Non-pigmented ciliary epithelial cell (primary cell): ENCODE measurements at places on chromosomes 13 and 19.
A peak's percentile ranks its signal among the peaks of the same experiment; 100 is the strongest.

DNA sequence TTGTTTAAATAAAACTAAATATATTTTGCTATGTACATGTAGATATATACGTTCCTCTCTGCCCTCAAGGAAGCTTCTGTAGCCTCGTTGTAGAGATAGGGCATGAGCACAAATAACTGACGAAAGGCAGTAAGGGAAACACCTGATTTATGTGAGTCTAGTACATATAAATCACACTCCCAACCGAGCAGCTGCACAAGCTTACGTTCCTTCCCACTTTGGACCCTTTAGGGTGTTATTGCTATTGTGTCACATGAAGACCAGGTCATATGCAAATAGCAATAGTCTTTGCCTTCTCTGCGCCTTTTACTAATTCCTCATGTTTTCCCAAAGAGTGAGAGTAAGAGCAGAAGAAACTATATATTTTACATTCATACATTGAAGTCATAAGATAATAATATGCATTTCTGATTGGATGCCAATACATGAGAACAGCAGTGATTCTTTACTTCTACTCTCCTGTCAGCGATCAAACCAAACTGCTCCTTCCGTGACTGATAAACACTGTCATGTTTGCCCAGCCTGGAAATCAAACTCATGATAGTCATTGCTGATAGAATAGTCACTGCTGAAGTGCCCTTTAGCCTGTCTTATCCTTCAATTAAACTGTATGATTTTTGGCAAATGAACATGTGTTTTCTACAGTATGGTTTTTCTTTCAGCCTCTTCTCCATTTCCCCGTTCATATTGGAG is 127.2 kb upstream of the MAB21L1 start:
- no peak for DNase-seq

DNA sequence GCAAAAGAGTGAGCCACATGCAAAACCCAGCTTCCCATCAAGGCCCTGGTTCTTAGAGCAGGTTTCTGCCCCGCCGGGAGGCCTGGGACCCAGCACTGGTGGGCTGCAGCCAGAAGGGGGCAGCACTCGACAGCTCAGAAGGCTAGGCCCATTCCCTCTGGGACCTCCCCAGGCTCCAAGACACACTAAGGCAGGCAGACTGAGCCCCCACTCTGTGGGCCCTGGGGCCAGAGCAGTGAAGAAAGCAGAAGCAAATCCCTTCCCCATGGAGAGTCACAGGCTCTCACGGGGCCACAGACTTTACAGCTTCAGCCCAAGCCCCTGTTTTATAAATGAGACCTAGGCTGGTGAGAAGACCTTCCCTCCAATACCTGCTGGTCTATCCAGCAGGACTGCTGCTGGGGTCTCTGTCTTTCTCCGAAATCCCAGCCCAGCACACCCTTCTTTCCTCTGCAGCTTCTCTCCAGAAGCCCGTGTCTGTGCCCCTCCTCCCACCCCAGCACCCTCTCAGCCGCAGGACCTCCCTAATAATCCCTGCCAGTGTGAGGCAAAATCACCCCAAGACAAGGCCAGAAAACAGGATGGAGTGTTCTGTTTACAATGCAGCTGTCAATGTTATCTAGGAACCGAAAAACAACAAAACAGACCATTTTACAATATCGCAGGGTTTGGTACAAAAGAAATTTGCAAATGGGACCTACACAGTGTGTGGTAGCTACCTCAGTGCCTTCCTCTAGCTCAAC is 109.3 kb downstream of the ABCC4 start:
- DNase-seq, result peak; percentile 13

DNA sequence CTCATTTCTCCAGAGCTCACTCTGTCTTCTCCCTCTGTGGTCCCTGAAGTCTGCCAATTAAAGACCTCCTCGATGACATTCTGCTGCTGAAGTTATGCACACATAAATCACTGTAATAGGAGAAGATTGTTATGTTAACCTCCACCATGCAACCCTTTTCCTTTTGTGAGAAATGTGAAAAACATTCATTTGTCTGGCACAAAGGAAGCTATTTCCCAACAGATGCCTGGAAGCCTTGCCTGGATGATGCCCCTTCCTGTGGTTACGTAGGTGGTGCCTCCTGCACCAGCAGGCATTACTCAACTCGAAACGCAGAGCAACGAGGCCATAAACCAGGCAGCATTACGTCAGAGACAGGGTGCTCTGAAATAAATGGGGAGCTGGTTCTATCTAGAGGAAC is 327.4 kb upstream of the ZNF507 start:
- peak; percentile 78 for DNase-seq

- no peak for DNase-seq
These were observed 13.1 kb downstream of the NOP53 start for GRCh38 chr19:47758443-47758804.

GRCh38 chr19:19464339-19465098 is 50.8 kb downstream of the TSSK6 start:
- DNase-seq, result peak; percentile 55

GRCh38 chr13:43363156-43363953 is 340.0 kb downstream of the DNAJC15 start:
- DNase-seq, result no peak

DNA sequence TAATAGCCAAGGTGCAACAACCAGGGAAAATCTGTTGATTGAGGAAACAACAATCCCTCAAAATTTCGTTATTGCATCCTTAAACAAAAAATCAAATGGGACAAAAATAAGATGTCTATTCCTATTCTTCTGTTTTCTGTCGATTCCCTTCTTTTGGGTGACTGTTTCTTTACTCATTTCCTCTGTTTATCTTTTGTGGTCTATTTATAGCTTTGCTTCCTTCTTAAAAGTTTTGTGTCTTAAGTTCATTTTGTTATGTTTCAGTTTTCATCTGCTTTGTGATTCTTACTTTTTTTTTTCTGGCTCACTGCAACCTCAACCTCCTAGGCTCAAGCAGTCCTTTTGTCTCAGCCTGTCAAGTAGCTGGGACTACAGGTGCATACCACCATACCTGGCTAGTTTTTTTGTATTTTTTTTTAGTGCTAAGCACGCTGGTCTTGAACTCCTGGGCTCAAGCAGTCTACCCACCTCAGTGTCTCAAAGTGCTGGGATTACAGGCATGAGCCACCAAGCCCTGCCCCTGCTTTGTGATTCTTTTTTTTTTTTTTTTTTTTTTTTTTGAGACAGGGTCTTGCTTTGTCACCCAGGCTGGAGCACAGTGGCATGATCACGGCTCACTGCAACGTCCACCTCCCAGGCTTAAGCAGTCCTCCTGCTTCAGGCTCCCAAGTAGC is 10.4 kb downstream of the ZNF146 start:
- no peak for DNase-seq

- DNase-seq, result no peak
These were observed 59.5 kb downstream of the ZIC5 start for GRCh38 chr13:99911965-99912566.

DNA sequence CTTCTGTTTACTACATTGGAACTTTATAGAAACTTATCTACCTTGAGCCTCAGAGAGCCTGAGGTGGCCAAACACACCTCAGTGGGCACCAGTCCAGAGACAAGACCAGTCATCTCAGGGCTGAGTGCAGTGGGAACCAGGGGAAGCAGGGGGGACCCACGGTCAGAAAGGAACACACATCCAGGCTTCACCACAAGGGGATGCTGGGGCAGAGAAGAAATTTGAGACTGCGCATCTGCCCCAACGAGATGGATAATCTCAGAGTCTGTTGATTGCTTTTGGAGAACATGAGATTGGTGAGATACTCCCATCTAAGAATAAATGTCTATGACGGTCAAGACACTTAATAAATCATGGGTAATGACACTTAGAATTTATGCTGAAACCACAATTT is 98.7 kb downstream of the DOCK9 start:
- no peak for DNase-seq

DNA sequence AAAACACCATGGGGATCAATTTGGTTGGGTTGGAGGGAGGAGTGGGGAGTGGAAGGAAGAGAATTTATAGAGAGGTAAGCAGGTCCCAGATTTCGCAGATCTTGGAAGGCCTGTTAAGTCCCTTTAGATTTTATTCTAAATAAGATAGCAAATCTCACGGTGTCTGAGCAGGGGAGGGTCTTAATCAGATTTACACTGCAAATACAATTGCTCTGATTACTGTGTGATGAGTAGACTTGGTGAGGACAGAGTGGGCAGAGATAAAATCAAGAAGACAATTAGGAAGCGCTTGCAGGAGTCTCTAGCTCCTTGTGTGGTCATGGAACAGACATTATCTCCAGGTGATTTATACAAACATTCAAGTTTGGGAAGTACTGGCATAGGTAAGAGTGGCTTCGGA is 126.0 kb downstream of the GPC6 start:
- no peak for DNase-seq

DNA sequence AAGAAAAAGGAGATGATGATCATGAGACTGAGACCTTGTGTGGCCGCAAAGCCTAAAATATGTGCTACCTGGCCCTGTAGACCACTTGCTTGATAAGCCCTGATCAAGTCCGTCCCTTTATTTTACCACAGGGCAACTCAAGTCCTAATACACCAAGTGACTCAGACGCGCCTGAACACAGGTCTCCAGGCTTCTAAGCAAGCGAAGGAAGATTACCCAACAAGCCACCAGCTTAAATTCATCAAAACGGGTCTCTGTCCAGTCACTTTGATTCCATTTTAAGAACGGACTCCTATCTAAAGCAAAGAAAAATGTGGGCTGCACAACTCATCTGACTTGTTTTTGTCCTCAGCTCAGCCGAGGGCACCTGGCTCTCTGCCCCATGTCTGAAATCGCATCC is 26.8 kb downstream of the SLC7A1 start:
- DNase-seq, result no peak
